ENCODE measurements at places on chromosomes 12 and 14.

DNA sequence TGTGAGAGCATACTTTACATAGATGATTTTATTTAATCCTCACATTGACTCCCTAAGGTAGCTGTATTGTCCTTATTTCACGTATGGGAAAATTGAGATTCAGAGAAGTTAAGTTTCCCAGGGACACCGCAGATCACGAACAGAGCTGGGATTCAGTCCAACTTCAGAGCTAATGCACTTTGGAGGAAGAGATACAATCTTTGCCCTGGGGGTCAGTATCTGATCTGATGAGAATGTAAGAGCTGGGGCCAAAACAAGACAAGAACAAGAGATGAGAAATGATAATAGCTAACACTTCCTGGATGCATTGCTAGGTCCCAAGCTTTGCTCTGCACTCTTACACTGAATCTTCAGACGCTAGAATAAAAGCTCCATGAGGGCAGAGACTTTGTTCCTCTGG, 6.0 kb upstream of the CSAD start:
- DNase-seq: no peak

GRCh38 chr12:121535150-121536053, 45.4 kb downstream of the KDM2B start:
- no peak for DNase-seq

DNA sequence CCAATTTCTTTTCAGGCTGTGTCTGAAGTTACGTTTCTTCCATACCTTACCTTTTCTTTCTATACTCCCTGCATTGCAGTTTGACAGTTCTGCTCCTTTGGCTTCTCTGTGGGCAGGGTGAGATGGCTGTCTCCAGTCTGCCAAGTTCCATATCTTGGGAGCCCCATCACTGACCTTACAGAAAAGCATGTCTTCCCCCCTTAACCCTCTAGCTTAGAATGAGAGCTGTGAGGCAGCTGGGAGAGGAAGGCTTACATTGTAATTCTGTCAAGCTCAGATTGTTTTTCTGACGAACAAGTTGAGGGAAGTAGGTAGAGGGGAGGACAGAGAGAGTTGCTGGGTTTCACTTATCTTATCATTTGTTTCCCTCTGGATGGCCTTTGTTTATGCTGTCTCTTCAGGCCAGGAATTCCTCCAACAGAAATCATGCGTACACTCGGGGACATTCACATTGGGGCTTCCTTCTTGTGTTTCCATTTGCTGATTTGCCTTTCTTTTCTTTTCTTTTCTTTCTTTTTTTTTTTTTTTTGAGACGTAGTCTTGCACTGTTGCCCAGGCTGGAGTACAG, 9.3 kb downstream of the DAAM1 start:
- DNase-seq: no peak

GRCh38 chr14:75977582-75977943, 4.2 kb downstream of the TGFB3 start:
- DNase-seq: no peak

- DNase-seq: no peak
These were observed 35.0 kb downstream of the ADGRD1 start for GRCh38 chr12:130988751-130989150.

Data from urinary bladder (tissue), 4 donors.